Muscle of leg (tissue), 16 donors: ENCODE measurements at places on chromosomes 2 and 18. TPM values are rescaled to one million over a fixed set of nuclear protein-coding genes. Genes with fewer than 3 reads are reported as not detected.
A peak's percentile ranks its signal among the peaks of the same experiment; 100 is the strongest.

DNA sequence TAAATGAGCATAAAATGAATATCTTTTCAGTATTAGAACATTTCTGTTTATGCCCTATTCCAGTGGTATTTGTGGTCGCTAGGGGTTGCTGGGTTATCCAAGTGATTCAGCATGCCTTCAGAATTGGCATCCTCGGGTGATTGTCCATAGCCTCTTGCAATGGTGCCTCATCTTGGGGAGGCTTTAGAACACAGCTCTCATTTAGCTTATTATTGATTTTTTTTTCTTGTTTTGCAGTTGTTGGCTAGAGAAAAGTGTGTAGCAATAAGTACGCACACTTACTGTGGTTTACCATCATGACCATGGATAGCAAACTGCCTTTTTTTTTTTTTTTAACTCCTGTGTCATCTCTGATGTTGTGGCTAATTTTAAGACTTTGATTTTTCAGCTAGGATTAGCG is 33.6 kb downstream of the PLEKHA3 start:
- H3K27me3 ChIP-seq = no peaks in the 10 kb centered on the region
- no peaks in the 10 kb centered on the region for H3K4me1 ChIP-seq
- DNase-seq = no peak
- H3K36me3 ChIP-seq = peaks cover 10% of the 10 kb centered on the region

- H3K27ac ChIP-seq = no peak overlapping the region
- H3K4me1 ChIP-seq = no peaks in the 10 kb centered on the region
- no peak for DNase-seq
- peaks cover 17% of the 10 kb centered on the region for H3K36me3 ChIP-seq
Measured at GRCh38 chr2:165889798-165890197, 63.8 kb downstream of the TTC21B start.

GRCh38 chr2:12484536-12485115 is 232.1 kb upstream of the TRIB2 start:
- DNase-seq = peak; percentile 28
- H3K27ac ChIP-seq = no peak overlapping the region

DNA sequence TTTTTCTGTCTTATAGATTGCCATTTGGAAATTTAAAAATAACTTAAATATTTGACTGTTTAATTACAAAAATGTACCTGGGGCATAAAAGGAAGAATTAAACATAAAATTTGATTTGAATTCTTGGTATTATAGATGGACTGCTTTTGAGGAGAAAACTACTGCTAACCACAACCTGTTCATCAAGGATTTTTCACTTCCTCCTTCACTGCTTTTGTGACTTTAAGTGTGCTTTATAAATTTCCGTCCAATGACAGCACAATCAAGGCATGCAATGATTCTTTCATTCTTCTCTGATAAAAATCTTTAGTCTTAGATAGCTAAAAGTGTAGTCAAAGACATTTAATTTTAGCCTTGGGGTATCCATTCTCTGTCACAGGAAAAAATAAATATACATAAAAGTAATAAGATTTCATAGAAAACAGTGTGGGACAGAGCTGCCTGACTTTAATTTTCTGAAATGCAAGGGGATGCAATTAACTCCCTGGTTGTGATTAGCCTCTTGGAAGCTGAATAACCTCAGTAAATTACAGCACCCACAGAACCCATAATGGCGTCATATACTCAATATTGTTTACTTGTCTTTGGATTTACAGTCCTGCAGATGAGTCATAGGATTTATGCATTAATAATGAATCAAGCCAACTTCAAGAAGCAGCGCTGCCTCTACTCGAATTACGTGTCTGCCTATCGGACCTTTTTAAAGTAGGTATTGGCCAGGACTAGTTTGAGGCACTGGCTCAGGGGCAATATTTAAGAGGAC is 587.9 kb downstream of the NRXN1 start:
- DNase-seq = no peak
- no peaks in the 10 kb centered on the region for H3K27me3 ChIP-seq
- no peaks in the 10 kb centered on the region for H3K36me3 ChIP-seq
- no peak overlapping the region for H3K4me3 ChIP-seq
- no peaks in the 10 kb centered on the region for H3K4me1 ChIP-seq

DNA sequence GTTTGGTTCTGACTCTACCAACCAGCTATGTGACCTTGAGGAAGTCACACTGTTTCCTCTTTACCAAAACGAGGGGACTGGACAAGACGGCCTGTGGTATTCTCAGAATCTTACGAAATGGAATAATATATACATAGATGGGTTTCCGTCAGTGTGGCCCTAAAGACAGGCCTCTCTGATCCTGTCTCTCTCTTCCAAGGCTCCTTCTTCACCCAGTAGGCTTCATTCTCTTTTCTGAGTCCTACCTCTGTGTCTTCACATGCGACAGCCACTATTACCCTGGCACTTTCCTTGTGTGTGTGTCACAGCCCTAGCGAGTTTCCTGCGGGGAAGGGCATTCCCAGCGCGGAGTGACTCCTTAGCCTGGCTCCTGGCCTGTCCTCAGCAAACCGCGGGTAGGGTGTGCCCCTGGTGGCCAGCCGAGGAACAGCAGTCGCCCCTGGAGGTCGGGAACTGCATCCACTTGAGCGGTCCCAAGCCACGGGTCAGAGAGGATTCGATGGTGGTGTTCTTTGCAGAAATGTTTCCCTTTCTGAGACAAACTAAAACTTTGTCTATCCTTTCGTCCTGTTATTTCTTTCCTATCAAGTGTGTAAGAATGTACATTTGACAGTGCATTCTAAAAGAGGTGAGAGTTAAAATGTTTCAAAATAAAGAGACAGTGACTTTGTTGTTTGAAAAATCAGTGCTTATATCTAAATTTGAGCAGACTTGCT is 63.3 kb downstream of the RAB31 start:
- no peak overlapping the region for H3K4me3 ChIP-seq
- peaks cover 3% of the 10 kb centered on the region for H3K4me1 ChIP-seq
- H3K27ac ChIP-seq = no peak overlapping the region
- DNase-seq = peak; percentile 75
- no peaks in the 10 kb centered on the region for H3K36me3 ChIP-seq

DNA sequence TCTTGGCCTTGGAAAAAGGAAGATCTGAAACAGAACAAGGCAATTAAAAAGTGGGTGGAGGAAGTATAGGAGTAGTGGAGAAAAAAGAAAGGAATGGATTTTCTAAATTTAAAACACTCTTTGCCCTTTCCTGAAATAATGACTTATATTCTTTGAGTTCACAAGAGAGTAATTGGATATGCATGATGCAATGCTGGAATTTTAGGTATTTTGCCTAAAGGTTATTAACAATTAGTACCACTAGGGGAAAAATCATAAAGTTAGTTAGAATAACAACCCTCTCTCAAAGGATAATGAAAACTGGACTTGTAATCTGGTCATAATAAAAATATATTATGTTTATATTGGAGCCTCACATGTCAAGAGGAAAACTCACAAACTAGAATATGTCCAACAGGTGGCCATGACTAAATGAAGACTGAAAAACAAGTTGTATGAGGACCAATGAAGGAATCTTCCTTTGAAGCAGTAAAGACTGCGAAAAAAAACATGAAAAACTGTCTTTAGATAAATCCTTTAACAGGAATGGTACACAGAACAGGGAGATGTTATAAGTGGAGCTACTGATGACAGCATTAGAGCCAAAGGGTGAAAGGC is 281.8 kb downstream of the NCKAP5 start:
- no peak for DNase-seq
- H3K27me3 ChIP-seq = no peaks in the 10 kb centered on the region
- no peak overlapping the region for H3K4me3 ChIP-seq
- H3K4me1 ChIP-seq = no peaks in the 10 kb centered on the region
- H3K27ac ChIP-seq = no peak overlapping the region
- no peaks in the 10 kb centered on the region for H3K36me3 ChIP-seq

- no peak overlapping the region for H3K27ac ChIP-seq
- no peak overlapping the region for H3K4me3 ChIP-seq
- peak; percentile 76 for DNase-seq
- H3K27me3 ChIP-seq = no peaks in the 10 kb centered on the region
Measured at GRCh38 chr2:105576440-105577241, 168.1 kb upstream of the NCK2 start.

DNA sequence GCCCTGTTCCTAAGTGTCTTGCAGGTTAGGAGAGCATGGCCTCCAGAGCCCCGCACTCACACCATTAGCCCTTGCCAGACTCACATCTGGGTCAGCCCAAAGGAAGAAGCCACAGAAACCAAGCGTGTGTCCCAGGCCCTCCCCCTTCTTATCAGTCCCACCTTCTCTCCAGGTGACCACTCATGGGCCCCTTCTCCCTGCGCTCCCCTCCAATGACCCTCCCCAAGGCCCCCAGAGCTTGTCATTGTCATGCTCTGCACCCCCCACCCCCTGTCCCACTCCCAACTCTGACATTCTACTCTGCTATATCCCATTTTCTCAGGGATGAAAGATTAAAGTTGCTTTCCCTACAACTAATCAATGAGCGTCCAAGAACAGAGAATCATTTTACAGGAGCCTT is 30.1 kb downstream of the CAPN14 start:
- H3K36me3 ChIP-seq = no peaks in the 10 kb centered on the region
- H3K4me1 ChIP-seq = no peaks in the 10 kb centered on the region
- no peaks in the 10 kb centered on the region for H3K27me3 ChIP-seq
- no peak for DNase-seq

Gene PLGLB2
- 0.35 TPM for polyA plus RNA-seq

Gene SLC16A14
- polyA plus RNA-seq = 2.9 TPM

Gene TTR
- polyA plus RNA-seq = 0.77 TPM

Gene CNDP1
- polyA plus RNA-seq = 0.44 TPM
